ENCODE measurements at places on chromosomes 1 and 21. TPM values are rescaled to one million over a fixed set of nuclear protein-coding genes. Genes with fewer than 3 reads are reported as not detected.

DENND2C gene
- total RNA-seq: 6.8 TPM

OLFML3 gene
- 156 TPM for total RNA-seq

ATP5PO gene
- total RNA-seq: 91.4 TPM

WNT9A gene
- total RNA-seq: 2.1 TPM

NUP210L gene
- total RNA-seq: not detected

MMEL1 gene
- not detected for total RNA-seq

All from GM23248 (cell line).